Diencephalon (tissue), 1 donor: ENCODE measurements at places on chromosomes 1 and 21. TPM values are rescaled to one million over a fixed set of nuclear protein-coding genes. Genes with fewer than 3 reads are reported as not detected.

MPL gene
- 0.23 TPM for total RNA-seq

URB2 gene
- 14.1 TPM for total RNA-seq

PGBD5 gene
- 12.2 TPM for total RNA-seq

LRRC42 gene
- total RNA-seq, result 20.8 TPM

CAMK1G gene
- 4.4 TPM for total RNA-seq

TIAM1 gene
- 41.8 TPM for total RNA-seq
